ENCODE measurements at places on chromosomes 2 and 18.

DNA sequence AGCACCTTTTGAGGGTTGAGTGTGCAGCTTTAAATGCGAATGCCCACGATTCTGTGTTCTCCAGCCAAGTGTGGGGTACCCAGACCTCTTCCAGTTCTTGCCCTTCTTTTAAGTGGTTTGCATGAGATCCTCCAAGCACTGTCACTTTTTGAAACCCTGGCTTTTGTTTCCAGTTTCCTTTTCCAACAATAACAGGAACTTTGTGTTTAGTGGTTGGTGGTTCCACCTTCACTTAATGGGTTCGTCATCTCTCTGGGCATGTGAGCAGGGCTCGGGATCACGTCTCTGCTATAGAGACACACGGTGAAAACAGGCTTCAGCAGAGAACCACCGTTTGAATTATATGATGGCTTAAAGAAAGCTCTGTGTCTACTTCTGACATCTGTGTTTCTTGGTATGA lies 197.6 kb downstream of the LDLRAD4 start:
- DNase-seq, result no peak

- no peak for DNase-seq
Observed at GRCh38 chr2:196902828-196903227, 23.7 kb downstream of the PGAP1 start.

DNA sequence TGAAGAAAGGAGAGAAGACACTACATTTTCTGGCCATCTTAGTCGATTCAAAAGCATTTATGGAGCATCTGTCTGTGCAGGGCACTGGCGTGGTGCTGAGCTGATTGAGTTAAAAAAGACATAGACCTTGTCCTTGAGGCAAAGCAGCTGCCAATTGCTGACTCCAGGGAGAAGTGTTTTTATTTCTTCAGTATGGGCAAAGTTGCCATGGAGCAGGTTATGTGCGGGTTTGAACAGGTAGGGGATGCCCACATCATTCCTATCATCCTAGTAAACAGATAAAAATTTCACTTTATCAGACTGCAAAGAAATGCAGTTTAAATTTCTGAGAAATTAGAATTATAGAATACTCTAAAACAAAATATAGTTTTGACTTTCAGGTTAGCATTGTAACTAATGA lies 125.8 kb downstream of the NUP35 start:
- no peak for DNase-seq

GRCh38 chr2:234705108-234705507 lies 208.2 kb upstream of the ARL4C start:
- DNase-seq, result no peak

DNA sequence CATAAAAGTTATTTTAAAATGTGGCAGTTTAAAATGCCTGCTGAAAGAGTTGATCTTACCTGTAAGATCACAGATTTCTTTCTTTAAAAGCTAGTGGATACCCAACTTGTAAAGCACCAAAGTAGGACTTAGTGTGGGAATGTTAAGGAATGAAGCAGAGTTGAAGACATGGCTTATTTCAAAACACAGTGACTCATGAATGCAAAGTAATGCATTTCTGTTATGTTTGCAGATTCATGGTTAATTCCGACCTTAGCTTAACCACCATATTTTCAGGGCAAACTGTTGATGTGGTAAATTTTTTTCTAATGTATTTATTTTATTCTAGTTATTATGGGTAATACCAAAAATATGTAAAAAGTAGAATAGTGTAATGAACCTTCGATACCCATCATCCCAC lies 206.8 kb upstream of the FOSL2 start:
- no peak for DNase-seq

DNA sequence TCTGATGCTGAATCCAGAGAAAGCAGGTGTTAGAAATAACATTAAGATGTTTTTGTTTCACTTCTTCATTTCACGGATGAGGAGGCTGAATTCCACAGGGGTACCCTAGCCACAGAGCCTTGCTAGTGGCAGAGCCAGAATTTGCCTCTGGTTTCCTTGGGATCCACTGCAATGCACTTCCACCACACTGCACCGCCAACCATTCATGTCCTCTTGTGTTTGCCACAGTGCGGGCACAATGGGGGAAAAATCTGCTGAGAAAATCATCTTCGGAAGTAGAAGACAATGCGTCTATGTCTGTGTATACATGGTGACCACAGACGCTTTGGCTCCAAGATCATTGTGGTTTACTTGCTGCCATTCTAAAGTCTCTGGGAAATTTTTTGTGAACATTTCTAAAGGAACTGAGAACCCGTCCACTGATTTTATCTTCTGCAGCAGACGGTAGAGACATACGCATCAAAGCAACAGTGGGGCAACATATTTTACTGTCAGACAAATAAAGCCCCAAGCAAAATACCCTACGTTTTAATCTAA lies 14.9 kb downstream of the ICOS start:
- DNase-seq, result no peak

- no peak for DNase-seq
Observed at GRCh38 chr2:88085099-88085498, 17.5 kb downstream of the SMYD1 start.

DNA sequence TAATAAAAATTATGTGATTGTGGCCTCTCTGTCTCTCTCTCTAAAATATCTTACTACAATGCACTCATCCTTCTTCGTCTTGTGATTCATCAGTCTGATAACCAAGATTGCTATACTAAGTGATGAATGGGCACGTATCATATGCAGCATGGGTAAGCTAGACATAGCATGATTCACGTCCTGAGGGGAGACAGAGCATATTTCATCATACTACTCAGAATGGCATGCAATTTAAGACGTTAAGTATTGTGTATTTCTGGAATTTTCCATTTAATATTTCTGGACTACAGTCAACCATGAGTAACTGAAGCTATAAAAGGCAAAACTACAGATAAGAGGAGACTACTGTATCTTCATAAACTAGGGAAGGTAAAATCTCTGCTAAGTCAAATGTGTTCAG lies 97.0 kb upstream of the CD226 start:
- no peak for DNase-seq

GRCh38 chr18:39945076-39945475 lies 2010.0 kb upstream of the PIK3C3 start:
- no peak for DNase-seq

DNA sequence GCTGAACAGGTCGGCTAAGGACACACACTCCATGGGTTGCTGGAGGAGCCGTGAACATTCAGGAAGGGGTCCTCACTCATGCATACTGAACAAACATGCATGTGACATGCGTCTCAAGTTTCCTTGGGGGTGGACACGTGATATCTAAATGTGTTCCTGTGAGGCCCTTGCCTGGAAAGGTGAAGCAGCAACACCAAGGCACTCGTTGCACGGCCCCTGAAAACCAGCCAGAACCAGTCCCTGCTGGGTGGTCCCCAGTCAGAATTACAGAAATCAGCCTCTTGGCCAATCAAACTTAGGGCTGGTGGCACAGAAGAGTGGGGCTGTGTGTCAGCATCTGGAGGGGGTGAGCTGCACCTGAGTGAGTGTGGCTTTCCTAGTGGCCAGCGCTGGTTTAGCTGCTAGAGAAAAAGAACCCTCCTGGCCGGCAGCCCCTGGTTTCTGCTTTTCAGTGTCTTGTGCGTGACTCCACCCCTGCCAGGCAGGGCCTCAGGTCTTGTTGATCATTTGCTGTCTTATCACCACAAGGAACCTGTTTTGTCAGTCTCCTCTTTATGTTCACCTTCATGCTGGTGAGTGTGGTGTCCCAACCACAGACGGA lies 3.2 kb upstream of the AQP12B start:
- no peak for DNase-seq

- DNase-seq, result no peak
Observed at GRCh38 chr2:207334624-207335371, 169.1 kb upstream of the KLF7 start.

DNA sequence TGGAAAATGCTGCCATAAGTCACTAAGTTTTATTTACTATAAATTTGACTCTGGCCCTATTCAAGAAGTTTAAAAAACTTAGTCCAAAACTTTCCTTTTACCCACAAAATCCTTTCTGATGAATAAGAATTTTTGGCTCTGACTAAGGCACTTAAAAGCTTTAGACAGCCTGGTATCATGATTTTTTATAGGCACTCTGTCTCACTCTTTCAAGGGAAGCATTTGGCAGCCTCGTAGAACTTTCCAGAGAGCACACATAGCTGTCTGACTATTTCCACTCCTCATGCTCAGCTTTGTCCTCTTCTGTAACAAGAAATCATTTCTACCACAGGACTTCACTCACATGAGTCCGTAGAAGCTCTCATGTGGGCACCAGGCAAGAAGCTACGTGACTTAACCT lies 32.3 kb upstream of the XDH start:
- no peak for DNase-seq

DNA sequence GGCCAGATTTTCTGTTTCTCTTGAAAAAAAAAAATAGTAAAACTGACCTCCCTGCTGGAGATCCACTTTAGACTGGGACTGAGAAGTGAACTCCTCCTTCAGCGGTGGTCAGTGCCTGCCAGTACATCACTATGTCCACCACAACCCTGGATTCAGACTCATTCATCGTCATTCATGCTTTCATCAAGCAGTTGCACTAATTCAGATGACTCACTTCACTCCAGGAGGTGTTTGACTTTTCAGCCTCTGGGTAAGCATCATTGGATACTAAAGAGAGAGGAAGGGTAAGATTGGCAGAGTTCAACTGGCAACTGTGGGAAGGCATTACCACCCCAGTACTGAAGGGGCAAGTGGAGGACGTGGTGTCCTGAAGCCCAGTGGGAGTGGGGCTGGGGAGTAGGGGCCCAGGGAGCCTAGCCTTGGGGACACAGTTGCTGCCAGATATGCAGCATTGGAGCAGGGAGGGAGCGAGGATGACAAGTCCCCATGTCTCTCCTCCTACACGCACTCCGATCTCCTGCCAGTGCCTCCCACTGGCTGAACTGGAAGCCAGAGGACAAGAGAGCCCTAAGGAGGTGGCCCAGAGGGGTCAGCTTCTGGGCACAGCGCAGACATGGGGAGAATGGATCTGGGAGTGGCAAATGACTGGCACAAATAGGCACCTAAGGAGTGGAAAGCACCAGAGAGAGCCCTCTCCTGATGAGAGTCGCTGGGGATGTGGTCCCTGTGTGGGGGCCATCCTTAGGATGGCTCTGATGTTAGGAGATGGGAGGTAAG lies 111.1 kb downstream of the TGFA start:
- no peak for DNase-seq

DNA sequence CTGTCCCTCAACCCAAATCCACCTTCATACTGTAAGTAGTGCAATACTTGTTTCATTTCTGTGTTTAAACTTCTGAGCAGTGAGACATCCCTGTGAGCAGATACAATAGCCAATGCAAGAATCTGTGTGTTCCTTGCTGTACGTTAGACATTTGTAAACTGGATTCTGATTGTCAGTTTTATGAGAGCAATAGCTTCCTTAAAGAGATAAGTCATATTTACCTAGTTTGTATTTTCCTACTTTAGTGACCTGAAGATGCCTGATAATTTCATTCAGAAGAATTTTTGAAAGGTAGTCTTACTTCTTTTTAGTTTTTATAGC lies 90.7 kb downstream of the DPP4 start:
- no peak for DNase-seq

- no peak for DNase-seq
Observed at GRCh38 chr18:63899206-63899605, 8.6 kb upstream of the SERPINB10 start.

GRCh38 chr2:117323331-117323730 lies 491.2 kb upstream of the DDX18 start:
- no peak for DNase-seq

DNA sequence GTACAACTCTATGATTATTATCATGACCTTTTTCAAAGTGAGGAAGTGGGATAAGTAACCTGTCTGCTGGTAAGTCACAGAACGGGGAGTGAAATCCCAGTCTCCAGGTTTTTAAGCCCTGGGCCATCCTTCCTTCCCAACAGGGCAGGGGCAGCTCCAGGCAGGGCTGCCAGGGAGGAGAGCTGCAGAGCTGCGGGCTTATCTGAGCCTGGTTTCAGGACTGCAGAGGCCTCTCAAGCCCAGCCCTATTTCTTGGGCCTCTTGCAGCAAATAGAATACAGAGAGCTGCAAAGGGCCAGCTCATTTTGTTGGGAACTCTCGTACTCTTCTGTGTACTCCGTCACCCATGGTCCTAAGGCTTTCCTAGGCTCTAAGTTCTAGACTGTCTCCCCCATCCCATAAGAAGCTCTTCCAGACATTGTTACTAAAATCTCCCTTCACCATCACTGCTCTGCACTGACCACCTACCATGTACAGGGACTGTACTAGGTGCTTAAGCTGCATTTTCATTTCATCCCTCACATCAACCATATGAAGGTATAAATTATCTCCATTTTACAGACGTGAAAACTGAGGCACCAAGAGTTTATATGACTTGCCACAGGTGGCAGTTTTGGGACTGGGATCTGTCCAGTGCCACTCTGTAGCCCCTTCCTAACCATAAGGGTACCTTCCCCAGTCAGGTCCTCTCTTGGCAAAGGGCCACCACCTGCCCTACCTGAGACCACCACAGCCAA lies 3.1 kb downstream of the RAB11FIP5 start:
- DNase-seq, result no peak

GRCh38 chr2:98091738-98092137 lies 4.8 kb downstream of the VWA3B start:
- DNase-seq, result no peak

DNA sequence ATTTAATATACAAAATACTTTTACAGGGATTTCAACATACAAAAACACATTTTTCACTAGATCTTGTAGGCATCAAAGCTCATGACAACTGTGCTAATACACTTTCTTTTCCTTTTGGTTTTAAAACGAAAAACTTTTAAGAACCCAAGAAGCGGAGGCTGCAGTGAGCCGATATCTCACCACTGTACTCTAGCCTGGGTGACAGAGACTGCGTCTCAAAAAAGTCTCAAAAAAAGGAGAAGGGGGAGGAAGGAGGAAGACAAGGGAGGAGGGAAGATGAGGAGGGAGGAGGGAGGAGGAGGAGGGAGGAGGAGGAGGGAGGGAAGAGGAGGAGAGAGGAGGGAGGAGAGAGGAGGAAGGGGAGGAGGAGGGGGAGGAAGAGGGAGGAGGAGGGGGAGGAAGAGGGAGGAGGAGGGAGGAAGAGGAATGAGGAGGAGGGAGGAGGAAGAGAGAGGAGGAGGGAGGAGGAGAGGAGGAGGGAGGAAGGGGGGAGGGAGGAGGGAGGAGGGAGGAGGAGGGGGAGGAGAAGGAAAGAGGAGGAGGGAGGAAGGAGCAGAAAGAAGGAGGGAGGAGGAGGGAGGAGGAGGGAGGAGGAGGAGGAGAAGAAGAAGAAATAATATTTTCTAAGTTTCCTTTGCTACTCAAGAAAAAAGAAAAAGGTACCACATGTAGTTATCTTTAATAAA lies 13.8 kb downstream of the ROCK2 start:
- DNase-seq, result no peak

DNA sequence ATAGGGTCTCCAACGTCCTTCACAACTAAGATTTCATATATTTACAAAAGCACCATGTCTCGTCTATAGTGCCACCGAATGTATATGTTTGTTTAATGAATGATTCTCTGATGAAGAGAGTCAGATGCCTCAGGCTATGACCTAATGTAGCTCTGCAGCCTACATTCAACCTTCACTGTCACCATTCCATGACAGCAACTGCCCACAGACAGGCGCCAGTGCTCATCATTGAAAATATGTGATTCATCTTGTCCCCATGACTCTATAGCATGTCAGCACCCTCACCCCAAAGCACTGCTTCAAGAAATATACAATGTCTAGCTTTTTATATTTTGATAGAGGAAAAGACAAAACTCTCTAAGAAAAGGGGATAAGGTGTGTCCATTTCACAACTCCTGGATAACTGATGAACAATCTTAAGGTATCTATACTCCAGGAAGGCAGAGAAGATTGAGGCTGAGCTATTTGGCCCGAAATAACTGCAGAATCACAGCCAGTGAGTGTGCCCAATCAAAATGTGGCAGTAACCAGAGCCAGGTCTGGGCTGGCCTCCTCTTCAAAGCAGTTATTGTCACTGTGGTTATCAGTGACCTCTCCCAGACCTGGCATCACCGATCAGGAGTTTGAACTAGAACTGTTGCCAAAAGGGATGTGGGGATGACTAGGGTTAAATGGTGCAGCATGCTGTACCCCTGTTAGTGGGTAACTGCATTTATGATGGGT lies 246.6 kb downstream of the SETBP1 start:
- DNase-seq, result no peak

Data from stimulated activated CD8-positive, alpha-beta memory T cell treated with anti-CD3 and anti-CD28 coated beads, Interleukin-15, amount 100 ng/mL, for 4 hours (primary cell).